ENCODE measurements at places on chromosomes 3 and 15. TPM values are rescaled to one million over a fixed set of nuclear protein-coding genes. Genes with fewer than 3 reads are reported as not detected.

DNA sequence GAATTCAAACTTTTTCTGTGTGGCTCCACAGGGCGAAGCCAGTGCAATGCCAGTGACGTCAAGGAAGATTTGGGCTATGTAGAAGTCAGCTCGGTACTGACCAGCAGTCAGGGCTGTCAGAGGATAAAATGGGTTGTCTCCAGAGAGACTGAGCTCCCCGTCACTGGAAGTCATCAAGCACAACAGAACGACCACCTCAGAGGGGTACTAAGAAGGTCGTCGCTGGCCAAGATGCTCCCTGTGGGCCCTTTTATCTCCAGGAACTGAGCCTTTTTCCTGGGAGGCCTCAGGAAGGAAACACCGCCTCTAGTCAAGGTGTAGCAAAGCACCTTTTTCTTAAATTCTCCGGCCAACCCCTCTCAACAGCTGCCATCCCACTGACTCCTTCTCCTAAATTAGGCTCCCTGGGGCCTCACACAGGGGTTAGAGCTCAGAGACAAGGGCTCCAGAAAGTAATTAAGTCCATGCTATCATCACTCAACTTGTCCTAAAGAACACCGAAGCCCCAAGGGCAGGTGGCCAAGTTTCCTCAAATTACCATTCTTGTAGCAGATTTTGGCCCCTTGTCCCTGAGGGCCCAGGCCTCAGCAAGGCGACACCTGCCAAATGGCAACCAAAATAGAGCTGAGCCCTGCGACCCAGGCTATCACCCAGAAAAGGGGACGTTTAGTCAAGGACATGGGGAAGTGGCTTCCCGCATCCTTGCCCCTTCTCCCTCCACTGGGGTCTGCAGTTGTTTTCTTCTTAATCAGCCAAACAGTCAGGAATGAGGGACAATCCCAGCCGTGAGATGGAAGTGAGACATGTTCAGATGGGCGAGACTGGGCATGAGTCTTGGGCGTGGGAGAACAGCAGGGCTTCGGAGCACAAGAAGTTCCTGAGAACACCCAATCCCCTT is 48.0 kb downstream of the SSUH2 start:
- no peak for DNase-seq

Gene SLC22A14
- total RNA-seq: 0.39 TPM

Gene CHRFAM7A
- total RNA-seq: 17.5 TPM

- no peak for DNase-seq
These were observed 186.7 kb downstream of the TJP1 start for GRCh38 chr15:29635513-29636098.

- no peak for DNase-seq
These were observed 75.5 kb downstream of the EBLN2 start for GRCh38 chr3:73136941-73137340.

Gene ERICH6
- not detected for total RNA-seq

GRCh38 chr3:173891272-173892100 is 493.9 kb downstream of the NLGN1 start:
- DNase-seq: no peak

- no peak for DNase-seq
These were observed 463.5 kb downstream of the RAP2B start for GRCh38 chr3:153625506-153625905.

Gene GOLGA8S
- total RNA-seq: not detected

DNA sequence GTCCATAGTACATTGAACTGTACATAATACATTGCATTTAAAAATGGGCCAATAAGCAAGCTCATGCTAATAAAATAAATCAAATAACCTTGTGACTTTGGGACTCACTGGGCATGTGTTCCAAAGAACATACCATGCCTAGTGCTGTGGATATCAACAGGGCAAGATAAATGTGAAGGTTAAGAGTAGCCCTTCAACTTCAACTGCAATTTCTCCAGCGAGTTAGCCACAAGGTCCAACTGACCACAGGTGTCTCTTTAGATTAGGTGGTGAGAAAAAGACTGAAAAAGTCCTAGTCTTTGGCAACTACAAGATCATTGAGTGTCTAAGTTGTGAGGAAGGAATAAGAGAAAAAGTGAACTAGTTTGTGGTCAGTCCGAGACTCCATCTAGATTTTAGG is 78.3 kb upstream of the ATP11B start:
- DNase-seq: no peak

GRCh38 chr15:31488437-31489204 is 162.0 kb downstream of the KLF13 start:
- peak; percentile 76 for DNase-seq

- no peak for DNase-seq
These were observed 19.5 kb downstream of the PSTPIP1 start for GRCh38 chr15:77014132-77015081.

GRCh38 chr3:113166719-113167492 is 44.5 kb upstream of the BOC start:
- peak; percentile 61 for DNase-seq

DNA sequence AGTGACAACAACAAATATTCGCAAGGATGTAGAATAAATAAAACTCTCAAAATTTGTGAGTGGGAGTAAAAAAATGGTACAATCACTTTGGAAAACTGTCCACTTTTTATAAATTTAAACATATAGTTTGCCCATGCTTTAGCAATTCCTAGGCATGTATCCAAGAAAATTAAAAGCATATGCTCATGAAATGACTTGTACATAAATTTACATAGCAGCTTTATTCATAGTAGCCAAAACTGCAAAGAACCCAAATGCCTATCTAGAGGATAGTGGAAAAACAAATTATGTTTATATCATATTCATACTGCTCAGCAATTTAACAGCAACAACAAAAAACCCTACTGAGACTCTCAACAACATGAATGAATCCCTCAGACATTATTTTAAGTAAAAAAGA is 363.6 kb upstream of the CCDC54 start:
- DNase-seq: no peak
